Activated naive CD4-positive, alpha-beta T cell (primary cell): ENCODE measurements at places on chromosomes 16 and 17.

GRCh38 chr17:22512997-22513538 lies 820.7 kb downstream of the KCNJ18 start:
- no peak for DNase-seq

GRCh38 chr16:47503936-47504335 lies 42.8 kb downstream of the PHKB start:
- DNase-seq = no peak

GRCh38 chr17:76535788-76536510 lies 1.6 kb downstream of the CYGB start:
- DNase-seq = no peak

- DNase-seq = no peak
Measured at GRCh38 chr16:2019518-2019920, at the start of gene NPW. Gene NPW (plus strand): TSS chr16:2019785.

GRCh38 chr17:70086516-70086915 lies 11.5 kb downstream of the KCNJ16 start:
- DNase-seq = no peak

DNA sequence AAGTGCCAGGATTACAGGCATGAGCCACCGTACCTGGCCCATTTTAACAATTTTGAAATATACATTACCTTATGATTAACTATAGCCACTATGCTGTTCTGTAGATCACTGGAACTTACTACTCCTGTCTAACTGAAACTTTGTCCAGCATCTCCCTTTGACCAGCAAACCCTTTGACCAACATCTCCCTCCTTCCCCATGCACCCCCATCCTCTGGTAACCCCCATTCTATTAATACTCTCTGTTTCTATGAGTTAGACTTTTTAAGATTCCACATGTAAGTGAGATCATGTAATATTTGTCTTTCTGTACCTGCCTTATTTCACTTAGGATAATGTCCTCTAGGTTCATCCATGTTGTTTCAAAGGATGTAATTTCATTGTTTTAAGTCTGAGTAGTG lies 178.0 kb downstream of the MSI2 start:
- no peak for DNase-seq
